ENCODE measurements at places on chromosomes 2 and 18. TPM values are rescaled to one million over a fixed set of nuclear protein-coding genes. Genes with fewer than 3 reads are reported as not detected.
A peak's percentile ranks its signal among the peaks of the same experiment; 100 is the strongest.

POTEC gene
- total RNA-seq, result not detected

TACR1 gene
- not detected for total RNA-seq

DNA sequence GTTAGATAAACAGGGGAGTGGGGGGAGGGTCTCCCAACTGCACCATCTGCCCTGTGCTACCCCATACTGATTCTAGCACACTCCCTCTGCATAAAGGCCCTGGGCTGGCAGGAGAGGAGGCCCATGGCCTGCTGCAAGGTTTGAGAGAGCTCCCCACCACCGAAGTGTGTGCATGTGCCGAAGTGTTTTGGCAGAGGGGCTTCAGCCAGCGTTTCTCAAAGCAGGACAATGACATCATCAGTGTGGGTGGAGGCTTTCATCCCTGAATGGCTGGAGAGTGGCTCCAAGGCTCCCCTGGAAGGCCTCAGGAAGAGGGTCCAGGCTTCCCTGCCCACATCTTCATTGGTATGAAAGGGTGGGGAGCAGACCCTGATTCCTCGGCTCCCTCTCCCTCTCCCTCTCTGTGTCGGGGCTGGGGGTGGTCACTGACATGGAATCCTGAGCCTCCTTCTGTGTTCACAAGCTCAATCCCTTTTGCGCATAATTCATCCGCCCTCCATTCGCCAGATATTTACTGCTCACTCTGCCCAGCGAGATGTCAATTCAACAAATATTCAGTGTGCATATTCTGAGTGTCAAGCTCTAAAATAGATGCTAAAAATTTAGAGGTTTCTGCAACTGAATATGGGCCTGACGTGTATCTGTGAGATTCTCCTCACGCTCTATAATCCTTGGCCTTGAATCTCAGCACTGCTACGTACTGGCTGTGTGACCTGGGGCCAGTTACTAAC, 122.1 kb downstream of the CELF4 start:
- no peak for DNase-seq

DNA sequence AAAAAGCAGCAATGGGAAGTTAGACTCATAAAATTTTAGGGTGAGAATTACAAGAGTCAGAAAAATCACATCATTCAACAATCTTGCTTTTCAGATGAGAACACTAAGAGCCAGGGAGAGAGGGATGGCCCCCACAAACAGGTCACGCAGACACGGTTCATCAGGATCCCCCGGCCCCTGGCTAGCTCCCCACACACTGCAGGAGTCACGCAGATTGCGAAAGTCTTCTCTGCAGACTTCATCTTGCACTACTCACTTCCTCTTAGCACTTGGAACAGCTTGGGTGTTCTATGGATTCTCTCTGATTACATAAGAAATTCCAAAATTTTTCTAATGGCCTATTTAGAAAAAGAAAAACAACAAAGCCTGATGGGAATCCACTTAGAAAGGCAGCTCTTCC, 21.6 kb upstream of the SULT1C2 start:
- no peak for DNase-seq

- DNase-seq, result peak; percentile 59
Measured at GRCh38 chr2:8457092-8457481, 224.8 kb upstream of the ID2 start.

DNA sequence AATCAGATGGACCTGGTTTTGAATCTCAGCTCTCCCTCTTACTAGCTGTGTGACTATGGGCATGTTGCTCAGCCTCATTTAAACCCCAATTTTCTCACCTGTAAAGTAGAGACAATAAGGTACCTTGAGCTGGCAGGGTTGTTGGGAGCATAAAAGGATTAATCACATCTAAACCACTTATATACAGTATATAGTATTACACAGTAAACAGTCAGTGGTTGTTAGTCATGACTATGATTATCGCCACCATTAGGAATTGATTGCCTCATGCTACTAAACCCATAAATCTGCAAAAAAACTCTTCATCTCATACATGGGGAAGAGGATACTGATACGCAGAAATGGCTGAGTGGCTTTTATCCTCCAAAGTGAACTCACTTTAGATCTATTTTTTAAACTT, 65.8 kb downstream of the INO80D start:
- DNase-seq, result no peak

GRCh38 chr2:207683438-207683837, 28.0 kb upstream of the CCNYL1 start:
- DNase-seq, result no peak

All from H7 (cell line).